Pons (tissue), 1 donor: ENCODE measurements at places on chromosomes 11 and 22.

- DNase-seq = no peak
Observed at GRCh38 chr11:33843018-33843417, 48.9 kb downstream of the LMO2 start.

DNA sequence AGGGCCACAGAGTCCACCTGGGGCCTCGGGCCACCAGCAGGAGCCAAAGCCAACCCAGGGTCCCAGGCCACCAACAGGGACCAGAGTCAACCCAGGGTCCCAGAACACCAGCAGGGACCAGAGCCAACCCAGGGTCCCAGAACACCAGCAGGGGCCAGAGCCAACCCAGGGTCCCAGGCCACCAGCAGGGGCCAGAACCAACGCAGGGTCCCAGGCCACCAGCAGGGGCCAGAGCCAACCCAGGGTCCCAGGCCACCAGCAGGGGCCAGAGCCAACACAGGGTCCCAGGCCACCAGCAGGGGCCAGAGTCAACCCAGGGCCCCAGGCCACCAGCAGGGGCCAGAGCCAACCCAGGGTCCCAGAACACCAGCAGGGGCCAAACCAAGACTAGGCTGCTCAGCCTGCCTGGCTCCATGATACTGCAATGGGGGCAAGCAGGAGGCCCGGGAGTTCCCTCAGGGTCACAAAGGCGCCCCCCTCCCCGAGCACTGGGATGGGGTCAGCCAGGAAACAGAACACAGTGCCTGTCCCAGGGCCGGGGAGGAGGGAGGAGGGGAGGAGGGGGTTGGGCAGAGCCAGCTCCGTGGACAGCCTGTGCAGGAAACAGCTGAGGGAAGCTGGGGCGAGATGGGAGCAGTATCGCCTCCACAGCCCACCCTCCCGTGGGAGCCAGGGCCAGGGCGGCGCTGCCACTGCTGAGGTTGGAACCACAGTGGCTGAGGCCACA, 62.0 kb upstream of the PRR5 start:
- DNase-seq = no peak

DNA sequence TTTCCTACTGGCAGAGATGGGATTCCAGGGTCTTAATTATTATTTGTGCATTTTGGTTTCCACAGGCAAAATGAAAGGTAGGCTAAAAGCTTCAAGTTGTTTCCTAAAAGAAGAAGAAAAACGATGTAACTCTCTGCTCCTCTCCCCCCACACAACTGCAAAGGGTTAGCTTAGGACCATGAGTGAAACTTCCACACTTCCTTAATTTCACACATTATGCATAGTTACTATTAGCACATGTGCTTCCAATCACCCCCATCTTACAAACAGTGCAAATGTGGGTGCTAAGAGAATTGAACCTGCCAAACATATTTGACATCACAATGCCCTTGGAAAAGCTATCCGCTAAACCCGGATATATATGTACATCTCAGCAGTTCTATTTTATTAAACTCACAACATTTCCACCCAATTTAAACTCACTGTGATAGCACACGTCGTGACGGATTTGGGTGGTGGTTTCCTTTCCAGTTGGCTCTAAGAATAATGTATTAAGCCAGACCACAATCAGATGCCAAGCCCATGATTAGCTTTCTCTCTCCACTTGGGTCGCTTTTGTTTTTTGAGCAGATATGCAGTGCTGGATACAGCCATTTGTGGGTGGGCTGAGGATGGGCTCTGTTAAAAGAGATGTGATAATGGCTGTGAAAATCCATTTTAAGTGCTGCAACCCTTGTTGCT, 245.0 kb upstream of the POU2AF2 start:
- no peak for DNase-seq

DNA sequence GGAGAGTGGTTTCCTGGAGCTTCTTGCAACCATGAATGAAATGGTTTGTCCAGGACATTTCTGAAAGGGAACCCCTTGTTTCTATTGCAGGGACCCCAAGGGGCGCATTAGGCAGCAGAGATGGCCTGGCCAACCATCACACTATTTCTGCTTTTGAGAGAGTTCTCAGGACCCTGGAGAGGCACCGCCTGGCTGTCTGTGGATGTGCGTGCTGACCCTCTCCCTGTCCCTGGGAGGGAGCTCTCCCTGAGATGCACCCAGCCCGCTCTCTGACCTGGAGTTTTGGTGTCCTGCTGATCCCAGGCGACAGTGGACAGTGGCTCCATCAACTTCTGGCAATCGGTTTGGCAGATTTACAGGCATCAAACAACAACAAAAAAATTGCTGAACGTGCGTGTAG, 80.3 kb upstream of the SLC22A12 start:
- DNase-seq = no peak

DNA sequence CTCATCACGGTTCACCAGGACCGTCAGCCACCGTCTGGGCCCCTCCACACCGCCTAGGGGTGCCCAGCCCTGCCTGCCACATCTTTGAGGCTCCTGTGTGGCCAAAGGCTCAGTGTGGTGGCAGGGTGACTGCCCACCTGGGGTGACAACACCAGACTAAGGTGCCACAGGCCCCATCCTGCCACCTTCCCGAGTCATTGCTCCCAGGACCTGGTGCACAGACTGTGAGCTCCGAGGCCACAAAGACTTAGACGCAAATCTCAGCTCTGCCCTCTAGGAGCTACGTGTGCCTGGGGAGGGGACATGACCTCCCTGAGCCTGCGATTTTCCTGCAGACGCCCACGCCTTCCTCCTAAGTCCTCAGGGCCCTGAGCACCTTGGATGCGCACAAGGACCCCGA, 36.5 kb downstream of the KIAA0930 start:
- DNase-seq = no peak

DNA sequence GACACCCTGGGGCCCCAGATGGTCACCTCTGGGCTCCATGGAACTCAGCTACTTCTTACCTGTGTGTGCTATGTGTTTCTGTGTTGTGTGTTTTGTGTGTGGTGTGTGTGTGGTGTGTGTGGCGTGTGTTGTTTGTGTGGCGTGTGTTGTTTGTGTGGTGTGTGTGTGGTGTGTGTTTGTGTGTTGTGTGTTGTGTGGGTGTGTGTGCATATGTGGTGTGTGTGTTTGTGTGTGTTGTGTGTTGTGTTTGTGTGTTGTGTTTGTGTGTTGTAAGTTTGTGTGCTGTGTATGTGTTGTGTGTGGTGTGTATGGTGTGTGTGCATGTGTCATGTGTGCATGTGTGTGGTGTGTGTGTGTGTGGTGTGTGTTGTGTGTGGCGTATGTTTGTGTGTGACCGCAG, 3.8 kb upstream of the WNT7B start:
- no peak for DNase-seq

DNA sequence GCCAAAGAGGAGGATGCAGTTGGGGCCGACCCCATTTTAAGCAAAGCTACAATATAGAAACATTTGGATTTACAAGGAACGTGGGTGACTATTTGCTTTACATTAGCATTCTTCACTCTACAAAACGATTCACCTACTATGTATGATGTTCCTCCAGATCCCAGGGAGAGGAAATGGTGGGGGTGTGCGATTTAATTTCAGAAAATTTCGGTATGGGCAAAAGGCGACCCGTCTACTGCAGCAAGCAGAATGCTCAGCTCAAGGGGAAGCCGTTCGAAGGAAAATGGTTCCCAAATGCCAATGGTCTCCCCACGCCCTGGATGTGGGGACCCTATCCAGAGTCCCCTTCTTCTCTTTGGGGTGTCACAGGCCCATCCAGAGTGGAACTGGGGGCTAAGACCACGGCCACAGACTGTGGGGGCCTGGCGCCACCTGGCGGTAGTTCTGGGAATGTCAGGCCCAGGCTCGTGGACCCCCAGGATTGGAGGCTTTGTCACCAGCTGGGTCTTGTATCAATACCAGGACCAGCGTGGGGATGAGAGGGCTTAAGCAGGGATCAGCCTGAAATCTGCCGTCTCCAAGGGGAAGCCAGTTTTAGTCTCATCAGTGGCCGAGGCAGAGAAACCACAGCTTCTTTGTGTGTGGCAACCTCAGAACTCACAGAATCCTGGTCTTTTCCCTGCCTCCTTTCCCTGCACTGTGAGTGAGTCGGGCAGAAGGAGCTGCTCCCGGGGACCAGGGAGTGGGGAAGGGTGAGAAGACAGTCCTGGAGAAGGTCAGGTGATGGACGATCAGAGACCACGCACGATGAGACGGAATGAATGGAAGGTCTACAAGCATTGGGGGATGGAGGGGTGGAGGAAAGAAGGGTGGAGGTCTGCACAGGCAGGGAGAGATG, 8.4 kb downstream of the LRRC10B start:
- DNase-seq = no peak

GRCh38 chr11:117796872-117797529, at the start of gene DSCAML1:
Gene DSCAML1, minus strand, starts transcription at chr11:117797216. Its CDS starts 137 bp downstream, at chr11:117797079.
- DNase-seq = no peak

DNA sequence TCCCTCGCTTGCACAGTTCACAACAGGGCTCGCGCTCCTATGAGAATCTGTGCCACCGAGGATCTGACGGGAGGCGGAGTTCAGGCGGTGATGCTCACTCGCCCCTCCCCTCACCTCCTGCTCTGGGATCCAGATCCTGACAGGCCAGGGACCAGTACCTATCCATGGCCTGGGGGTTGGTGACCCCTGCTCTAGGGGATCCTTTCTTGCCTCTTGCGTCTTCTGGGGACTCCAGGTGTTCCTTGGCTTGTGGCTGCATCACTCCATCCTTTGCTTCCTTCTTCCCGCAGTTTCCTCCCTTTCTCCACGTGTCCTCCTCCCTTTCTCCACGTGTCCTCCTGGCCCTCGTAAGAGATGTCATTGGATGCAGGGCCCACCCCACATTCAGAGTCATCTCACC, 30.6 kb upstream of the KRTAP5-7 start:
- no peak for DNase-seq

GRCh38 chr11:66981976-66982578, 7.0 kb downstream of the C11orf86 start:
- peak; percentile 56 for DNase-seq

- DNase-seq = no peak
Observed at GRCh38 chr22:33656808-33657628, 263.3 kb downstream of the LARGE1 start.

GRCh38 chr11:124977006-124977405, 23.0 kb downstream of the CCDC15 start:
- no peak for DNase-seq

DNA sequence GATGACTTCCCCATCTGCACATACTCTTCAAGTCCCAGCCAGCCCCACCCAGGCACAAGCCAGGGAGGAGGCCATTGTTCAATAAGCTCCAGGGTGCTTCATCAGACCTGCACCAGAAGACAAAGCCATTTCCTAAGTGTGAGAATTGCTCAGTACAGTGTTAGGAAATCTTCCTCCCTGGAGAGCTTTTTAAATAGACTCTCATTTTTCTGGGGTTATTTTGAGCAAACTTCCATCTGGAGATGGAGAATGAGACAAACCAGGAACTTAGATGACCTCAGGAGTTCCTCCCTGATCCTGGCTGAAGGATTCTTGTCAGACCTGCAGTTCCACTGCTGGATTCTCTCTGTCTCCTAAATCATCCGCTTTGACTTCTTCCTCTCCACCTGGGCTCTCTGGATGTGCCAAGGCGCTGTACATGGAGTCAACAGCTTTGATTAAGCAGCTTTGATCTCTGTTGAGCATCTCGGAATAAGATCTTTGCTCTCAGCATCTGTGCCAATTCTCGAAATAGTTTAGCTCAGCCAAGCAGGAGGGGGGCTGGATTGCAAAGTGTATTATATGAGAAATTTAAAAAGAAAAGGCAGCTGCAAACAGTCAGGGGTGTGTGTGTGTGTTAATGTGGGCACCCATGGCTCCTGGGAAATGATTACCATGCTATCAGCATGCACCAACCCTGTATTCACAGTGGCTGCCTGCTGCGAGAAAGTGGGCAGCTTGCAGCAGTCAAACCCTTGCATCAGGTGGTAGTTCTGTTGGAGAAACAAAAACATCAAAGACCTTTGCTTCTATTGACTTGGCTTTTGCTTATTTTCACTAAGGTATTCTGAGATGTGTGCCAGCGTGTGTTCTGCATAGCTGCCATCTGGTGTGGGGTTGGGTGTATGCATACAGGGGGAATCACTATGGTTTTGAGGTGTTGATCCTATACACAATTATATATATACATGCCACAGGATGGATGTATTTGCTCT, 70.2 kb upstream of the NAV2 start:
- peak; percentile 45 for DNase-seq

GRCh38 chr11:130839981-130840666, 76.2 kb downstream of the SNX19 start:
- DNase-seq = no peak

- no peak for DNase-seq
Observed at GRCh38 chr11:14251754-14252153, 107.2 kb downstream of the RRAS2 start.

DNA sequence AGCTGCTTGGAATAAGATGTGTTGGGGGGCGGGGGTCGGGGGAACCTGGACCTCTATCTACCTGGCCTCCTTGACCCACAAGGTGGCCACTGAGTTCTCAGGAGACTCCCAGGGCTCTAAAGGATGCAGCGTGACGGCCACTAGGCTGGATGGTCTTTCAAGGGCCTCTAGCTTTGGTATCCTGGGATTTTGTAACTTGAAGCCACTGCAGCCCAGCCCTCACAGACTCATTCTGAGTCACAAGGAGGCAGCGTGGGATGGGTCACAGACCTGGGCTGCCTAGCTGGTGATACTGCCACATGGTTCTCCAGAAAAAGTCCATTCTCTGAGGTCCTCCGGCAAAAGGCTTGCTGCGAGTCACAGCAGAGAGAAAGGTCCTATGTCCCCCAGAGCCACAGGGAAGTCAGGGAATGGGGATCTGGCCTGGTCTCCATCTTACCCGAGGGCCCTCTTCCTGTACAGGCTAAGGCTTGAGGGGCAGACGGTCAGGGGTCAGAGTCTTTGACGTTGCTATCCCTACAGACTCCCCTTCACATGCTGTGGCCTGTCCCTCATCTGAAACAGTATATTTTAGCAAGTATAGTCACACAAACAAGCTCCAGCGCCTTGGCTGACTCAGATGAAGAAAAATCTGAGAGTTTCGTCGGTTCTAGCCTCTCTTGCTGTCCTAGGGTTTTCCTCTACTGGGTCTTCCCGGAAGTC, 52.4 kb downstream of the KCNC1 start:
- DNase-seq = no peak

DNA sequence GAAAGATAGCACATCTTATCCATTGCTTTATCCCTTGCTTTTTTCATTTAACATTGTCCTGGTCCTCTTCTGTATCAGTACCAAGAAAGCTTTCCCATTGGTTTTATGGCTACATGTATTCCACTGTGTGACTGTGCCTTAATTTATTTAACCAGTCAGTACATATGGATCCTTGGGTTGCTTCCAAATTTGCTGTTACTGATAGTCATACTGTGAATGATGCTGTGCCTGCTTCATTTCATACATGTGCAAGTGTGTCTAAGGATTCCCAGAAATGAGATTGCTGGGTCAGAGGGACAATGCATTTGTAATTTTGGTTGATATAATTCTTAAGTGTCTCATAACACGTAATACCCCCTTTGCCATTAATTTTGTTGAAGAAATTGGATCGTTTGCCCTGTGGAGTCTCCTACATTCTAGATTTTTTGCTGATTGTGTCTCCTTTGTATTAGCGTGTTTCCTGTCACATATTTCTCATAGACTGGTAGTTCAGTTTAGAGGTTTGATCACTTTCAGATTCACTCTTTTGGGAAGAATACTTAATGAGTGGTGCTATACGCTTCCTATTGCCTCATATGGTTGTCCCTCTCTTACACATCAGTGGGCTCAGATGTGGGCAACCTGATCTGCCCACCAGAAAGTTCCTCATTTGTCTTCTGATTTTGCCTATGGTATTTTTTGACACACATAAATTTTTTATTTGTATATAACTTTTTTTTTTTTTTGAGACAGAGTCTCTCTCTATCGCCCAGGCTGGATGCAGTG, 35.3 kb downstream of the MYBPC3 start:
- no peak for DNase-seq

GRCh38 chr22:48805516-48805915, 1022.2 kb downstream of the BRD1 start:
- DNase-seq = no peak

- DNase-seq = no peak
Observed at GRCh38 chr22:22834783-22835182, 52.8 kb upstream of the IGLL5 start.
